ENCODE measurements at places on chromosomes 2 and 18. TPM values are rescaled to one million over a fixed set of nuclear protein-coding genes. Genes with fewer than 3 reads are reported as not detected.

Gene GPR155
- 4.8 TPM for total RNA-seq

Gene INHBB
- 0.09 TPM for total RNA-seq

Gene CD226
- total RNA-seq, result 0.85 TPM

Gene TMEM163
- total RNA-seq, result not detected

Gene KLHL41
- total RNA-seq, result 0.85 TPM

Gene PSTPIP2
- total RNA-seq, result 5.7 TPM

Gene POTEE
- total RNA-seq, result not detected

Gene SULT1C2
- 0.83 TPM for total RNA-seq

Gene OR6B2
- not detected for total RNA-seq

Gene NOL4
- total RNA-seq, result not detected
